Activated CD4-positive, alpha-beta memory T cell treated with anti-CD3 and anti-CD28 coated beads for 36 hours (primary cell): ENCODE measurements at places on chromosomes 2 and 18. TPM values are rescaled to one million over a fixed set of nuclear protein-coding genes. Genes with fewer than 3 reads are reported as not detected.

The EHBP1 gene
- total RNA-seq, result 23.6 TPM

The TRIM54 gene
- not detected for total RNA-seq

The INHA gene
- total RNA-seq, result not detected

The ST6GAL2 gene
- total RNA-seq, result not detected

The CAPN14 gene
- 0.19 TPM for total RNA-seq

DNA sequence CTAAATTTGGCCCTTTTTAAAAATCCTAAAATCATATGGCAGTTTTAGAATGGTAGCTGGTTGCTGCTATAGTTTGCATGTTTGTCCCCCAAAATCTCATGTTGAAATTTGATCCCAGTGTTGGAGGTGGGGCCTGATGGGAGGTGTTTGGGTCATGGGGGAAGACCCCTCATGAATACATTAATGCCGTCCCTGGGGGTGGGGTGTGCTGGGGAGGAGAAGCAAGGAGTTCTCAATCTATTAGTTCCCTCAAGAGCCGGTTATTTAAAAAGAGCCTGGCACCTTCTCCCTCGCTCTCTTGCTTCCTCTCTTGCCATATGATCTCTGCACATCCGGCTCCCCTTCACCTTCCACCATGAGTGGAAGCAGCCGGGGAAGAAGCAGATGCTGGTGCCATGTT is 20.8 kb downstream of the GPATCH11 start:
- no peak for DNase-seq

DNA sequence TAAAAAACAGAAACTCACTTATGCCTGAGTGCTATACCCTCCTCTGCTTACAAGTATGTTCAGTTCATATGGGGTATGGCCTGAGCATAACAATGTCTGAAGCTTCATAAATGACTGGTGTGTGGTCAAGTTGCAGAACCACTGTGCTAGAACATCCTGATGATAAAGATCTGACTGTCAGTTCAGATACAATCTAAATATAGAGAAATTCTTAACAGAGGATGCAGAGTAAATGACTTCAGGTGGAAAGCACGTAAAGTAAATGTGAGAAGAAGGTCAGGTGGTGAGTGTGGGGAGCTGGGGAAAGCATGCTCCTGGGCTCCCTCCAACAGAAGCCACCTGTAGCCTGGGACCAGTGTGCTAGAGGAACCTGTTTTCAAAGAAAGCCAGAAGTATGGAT is 926.2 kb downstream of the TSN start:
- no peak for DNase-seq

DNA sequence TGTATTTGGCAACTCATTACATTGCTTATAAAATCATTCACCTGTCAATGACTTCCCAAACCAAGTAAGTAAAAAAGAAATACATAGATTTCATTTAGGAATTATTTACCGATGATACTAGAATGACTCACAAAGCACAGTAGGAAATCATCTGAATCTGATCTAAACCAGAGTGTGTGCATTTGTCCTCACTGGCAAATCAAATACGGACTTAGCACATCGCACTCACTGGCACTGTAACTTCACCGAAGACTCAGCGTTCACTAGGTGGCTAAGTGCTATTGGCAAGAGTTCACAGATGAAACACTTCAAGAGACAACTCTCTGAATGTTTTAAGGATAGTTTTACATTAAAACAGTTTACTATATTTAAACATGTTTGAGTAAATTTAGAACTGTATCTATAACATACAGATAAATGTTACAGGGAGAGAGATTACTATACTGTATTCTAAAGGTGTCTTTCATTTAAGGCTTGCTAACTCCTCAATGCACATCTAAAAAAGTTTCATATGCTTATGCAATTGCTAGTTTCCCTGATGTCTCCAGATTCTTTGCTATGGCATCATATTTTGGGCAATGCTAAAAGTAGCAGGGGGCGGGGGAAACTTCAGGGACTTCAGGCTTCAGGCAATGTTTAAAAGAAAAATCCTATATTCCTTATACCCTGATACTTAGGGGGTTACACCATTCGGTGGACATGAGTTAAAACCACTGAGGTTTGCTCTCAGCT is 48.8 kb downstream of the STK39 start:
- no peak for DNase-seq

DNA sequence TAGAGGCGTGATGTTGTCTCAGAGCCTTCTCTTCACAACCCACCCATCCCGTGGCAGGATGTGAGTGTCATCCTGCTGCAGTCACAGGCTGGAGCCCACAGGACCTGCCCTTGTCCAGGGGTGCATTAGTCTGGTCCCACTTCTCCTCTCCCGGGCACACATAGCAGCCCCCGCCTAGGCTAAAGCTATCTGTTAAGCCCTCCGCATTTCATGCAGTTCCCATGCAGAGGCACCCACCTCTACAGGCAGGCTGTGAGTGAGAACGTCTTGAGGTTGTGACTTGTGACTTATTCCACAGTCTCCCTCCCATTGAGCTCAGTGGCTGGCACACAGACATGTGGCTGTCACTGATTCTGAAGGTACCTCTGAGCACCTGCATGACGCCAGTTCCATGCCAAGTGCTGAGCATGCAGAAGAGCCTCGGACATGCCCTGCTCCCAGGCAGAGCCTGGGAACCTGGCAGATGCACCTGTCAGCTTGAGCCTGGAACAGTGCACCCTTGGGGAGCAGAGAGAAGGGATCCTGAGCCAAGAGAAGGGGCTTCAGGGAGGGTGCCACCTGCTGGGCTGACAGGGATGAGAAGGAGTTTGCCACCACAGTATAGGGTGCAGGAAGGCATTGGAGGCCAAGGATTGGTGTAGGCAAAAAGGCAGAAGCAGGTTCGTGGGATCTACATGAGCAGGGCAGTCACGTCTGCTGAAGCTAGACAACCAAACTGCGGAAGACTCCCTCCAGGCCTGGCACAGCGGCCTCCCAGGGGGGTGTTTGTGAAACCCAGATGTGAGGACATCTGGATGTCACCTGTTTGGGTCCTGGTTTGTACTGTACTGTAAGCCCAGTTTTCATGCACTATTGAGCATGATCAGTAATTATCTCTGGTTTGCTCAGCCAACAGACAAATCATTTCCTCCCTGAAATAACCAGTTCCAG is 213.6 kb downstream of the GLI2 start:
- DNase-seq, result no peak

DNA sequence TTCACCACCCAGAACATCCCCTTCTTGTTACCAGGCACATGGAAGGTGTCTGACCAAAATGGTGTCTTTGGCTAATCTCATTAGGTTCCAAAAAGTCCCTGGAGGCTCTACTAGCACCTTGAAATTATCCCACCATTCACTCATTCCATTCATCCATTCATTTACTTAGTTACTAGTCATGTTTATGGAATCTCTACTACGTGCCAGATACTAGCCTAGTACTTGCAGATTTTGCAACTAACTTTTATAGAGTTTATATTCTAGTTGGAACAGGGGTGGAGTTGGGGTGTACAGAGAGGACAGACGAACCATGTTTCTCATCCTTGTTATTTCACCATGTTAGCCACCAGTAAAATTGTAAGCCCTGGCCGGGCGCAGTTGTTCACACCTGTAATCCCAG is 4.0 kb upstream of the NOP58 start:
- no peak for DNase-seq

DNA sequence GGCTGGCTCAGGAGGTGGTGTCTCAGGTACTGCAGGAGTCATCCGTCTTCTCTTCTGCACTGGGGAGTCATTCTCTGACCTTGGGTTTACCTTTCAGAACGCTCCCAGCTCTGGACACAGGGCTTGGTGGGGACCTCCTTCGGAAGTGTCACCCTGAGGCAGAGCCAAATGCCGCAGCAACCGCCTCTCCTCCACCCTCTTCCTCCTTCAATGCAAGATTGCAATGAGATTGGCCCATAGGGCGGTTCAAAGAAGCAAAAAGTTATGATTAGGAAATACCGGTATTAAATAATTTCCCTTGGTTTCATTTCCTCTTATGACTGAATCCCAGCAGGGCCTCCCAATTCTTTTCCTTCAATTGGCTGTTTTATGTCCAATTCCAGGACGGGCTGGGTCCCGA is 178.8 kb downstream of the ACKR3 start:
- no peak for DNase-seq
